Hepatocyte (in vitro differentiated cells): ENCODE measurements at places on chromosomes 6 and 20.
A peak's percentile ranks its signal among the peaks of the same experiment; 100 is the strongest.

- no peak for DNase-seq
These were observed 6.3 kb upstream of the APMAP start for GRCh38 chr20:24998631-24999445.

- no peak for DNase-seq
These were observed 4.7 kb upstream of the CENPW start for GRCh38 chr6:126335210-126335609.

DNA sequence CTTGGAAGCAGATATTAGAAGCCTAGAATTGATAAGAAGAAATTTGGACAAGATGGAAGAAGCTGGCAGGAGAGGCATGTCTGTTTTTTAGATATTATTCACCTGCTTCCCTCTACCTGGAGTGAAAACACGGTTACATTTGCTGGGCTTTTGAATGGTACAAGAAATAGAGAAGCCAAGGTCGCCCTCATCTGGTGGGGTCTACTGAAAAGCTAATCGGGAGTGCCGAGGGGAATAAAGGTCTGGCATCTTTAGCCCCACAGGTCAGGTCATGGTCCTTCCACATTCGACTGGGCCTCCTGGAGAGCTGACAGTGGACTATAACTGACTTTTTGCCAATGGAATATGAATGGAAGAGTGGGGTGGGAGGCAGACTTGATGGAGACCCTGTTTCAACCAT lies 4.6 kb upstream of the C2 start:
- no peak for DNase-seq

- no peak for DNase-seq
These were observed 162.5 kb downstream of the KHDC1L start for GRCh38 chr6:73062837-73063236.

DNA sequence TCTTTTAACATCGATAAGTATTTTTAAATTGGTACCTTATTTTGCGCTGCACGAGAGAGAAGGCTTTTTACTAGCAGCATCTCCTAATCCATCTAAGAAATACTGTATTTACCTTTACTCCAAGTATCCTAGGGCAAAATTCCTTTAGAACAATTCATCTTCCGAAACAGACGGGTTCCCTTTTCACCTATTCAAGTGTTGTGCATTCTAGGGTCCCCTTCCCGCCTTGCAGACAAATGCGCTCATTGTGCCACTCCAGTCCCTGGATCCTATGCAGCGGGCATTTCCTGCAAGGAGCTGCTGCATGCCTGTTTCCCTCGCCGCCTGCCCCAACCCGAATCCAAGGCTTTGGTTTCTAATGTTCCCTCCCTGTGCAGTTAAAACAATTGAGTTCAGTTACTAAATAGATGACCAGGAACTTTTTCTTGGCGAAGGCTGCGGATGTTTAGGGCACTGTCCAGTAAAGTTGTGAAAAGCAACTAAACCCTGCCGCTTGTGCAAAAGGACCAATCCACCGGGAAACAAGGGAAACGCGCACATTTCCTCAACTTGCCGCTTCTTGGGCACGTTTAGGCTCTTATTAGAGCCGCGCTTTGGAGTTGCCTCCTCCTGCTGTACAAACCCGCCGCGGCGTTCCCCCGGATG lies 556 bp upstream of the SCAF8 start:
- DNase-seq: no peak

- no peak for DNase-seq
These were observed 64.2 kb downstream of the STAU1 start for GRCh38 chr20:49123982-49124381.

- DNase-seq: no peak
These were observed 546.6 kb downstream of the CD83 start for GRCh38 chr6:14664112-14664601.

DNA sequence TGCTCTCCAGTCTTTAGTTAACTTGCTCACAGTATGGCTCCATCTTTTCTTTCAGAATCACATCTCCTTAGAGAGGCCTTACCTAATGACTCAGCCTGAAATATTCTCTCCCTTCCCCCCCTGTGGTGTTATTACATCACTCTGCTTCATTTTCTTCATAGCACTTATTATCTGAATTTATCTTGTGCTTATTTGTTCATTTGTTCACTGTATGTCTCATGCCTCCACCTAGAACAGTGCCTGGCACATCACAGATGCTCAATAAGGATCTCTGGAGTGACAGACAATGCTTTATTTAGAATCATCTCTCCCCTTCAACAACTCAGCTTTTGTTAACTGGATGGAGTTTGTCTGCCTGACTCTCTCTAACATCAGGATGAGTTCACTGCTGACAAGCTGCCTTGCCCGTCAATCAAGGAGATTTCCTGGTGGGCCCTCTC lies 96.6 kb upstream of the MAN1A1 start:
- DNase-seq: peak; percentile 16

DNA sequence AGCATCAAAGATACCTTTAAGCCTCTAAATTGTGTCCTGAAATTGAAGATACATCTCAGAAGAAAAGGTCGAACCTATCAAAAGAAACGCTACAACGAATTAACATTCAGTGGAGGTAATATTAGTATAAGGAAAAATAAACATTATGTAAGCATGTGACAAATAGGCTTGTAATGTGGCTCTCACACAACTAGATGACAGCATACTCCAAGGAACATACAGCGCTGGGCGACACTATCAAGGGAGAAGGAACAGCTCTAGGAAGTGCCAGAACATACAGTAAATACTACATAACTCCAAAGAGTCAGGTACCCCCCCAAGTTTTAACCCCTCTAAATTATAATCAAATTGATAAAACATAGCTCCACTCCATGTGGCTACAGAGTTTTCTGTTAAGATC lies 103.5 kb downstream of the LAMP5 start:
- DNase-seq: peak; percentile 74

GRCh38 chr20:32845786-32846185 lies 12.9 kb upstream of the EFCAB8 start:
- no peak for DNase-seq

DNA sequence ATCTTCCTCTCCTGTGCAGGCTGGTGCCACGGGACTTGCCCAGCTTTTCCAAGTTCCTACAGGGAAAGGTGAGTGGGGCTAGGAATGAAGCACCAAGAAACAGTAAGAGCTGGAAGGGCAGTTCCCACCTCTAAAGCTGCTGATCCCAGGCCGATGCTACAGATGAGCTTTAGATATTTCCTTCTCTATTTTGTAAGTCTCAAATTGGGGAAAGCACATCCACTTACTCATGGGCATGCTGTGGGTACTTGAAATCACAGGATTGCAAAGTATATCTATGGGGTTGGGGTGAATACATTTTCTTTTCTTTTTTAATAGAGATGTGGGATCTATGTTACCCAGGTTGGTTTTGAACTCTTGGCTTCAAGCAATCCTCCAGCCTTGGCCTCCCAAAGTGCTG lies 3.1 kb downstream of the ZBTB2 start:
- DNase-seq: no peak

GRCh38 chr6:154292066-154292465 lies 64.5 kb downstream of the IPCEF1 start:
- DNase-seq: no peak

DNA sequence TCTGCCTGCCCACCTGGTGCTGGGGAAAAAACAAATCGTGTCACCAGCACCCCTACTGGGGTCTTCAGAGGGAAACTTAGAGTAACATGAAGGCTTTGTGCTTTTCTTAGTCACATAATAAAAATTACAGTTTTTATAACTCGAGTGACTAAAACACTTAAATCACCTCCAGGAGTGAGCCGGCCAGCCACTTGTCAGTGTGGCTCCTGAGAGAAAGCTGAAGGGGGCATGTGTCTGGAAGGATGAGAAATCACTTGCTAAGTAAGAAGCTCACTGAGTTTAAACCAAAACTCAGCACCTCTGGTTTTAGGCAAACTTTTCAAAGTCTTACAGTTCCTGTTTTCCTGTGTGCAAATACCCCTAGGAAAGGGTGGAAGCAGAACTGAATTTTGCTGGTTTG lies 372.2 kb downstream of the CDH26 start:
- DNase-seq: no peak

DNA sequence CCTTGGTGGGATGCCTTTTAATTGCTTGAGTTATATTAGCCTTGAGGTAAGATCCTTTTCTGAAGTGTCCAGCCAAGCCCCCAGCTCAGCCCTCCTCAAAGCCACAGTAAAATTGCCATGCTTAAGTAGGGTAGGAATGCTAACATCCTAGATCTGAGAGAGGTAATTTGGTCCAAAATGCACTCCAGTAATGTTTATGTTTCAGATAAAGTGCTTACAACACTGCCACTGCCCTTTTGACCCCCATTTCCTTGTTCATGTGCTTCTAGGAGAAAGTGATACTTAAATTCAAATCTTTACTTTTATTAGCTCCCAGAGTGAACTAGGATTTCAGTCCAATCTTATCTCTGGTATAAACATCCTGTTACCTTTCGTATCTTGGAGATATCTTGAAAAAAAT lies 318.0 kb downstream of the BMP2 start:
- DNase-seq: peak; percentile 39

DNA sequence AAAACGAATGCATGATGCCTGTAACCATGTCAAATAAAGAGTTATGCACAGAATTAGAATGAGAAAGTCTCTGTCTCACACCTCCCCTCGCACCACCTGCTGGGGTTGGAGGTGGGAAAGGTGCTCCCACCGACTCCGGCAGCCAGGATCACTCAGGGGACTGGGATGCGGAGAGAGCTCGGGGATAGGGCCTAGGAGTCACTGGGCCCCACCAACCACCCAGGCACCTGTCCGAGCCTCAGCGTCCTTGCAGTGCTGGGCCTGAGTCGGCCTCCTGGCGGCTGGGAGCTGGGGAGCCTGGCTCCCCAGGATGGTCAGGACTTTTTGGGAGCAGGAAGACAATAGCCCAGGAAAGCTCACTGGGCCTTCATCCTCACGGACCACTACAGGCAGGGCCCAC lies 22.4 kb upstream of the CHRNA4 start:
- DNase-seq: no peak

DNA sequence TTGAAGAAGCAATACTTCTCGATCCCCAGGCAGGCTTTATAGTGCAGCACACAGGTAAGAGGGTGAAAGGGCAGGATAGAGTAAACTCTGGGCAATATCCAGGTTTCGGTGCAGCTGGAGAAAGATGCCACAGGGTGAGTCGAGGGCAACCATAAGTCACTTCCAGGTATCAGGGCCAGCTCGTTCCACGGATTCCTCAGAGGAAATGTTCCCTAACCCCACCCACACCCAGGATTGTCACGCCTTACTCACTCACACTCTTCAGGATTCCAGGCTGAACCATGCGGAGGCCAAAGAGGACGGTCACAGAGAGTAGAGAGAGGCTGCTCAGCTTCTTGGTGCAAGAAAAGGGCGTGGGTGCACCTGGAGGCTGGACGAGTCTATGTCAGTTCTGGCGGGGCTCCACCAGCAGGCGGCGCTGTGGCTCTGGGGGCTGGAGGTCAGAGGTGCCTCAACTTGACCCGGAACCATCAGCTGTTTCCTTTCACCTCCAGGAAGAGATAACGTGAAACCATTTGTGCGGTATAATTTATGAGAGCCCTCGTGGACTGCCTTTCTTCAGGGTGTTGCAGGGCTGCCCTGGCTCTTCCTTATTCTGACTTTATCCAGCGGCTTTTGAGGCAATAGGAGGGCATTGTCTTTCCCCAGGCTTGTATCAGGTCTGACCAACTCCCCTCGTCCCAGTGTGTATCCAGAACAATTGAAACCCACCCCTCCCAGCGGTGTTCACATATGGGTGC lies 14.5 kb upstream of the WFDC12 start:
- peak; percentile 71 for DNase-seq

- DNase-seq: peak; percentile 14
These were observed 50.6 kb downstream of the LAMA4 start for GRCh38 chr6:112203577-112204349.

DNA sequence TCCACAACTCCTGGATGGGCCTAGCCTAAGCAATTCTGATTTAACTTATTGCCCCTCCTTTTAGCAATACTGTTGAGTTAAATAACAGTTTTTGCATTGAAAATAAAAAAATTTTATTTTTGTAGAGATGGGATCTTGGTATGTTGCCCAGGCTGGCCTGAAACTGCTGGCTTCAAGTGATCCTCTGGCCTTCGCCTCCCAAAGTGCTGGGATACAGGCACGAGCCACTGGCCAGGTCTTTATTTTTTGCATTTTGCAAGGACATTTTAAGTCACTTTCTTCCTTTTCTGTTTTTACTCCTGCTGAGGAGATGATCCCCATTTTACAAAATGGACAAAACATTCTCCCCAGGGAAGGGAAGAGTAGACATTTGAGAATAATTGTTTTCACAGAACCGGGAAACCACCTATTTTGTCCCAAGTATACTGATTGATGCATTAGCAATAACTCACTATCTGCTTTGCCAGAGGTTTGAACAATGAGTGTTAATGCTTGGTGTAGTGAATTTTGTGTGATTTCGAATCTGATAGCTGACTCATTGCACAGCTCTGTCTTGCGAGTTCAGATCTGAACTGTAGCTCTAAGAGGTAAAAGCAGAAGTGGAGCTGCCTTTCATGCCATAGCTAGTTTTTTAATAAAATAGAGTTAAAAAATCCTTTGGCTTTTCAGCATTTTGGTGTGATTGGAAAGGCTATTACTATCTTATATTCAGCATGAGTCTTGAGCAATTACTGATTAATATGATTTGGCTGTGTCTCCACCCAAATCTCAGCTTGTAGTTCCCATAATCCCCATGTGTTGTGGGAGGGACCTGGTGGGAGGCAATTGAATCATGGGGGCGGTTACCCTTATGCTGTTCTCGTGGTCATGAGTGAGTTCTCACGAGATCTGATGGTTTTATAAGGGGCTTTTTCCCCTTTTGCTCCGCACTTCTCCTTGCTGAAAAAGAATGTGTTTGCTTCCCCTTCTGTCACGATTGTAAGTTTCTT lies 20.9 kb downstream of the IGF2R start:
- DNase-seq: no peak

GRCh38 chr6:52390361-52390727 lies 28.4 kb downstream of the PAQR8 start:
- DNase-seq: peak; percentile 16

- DNase-seq: no peak
These were observed 16.1 kb downstream of the STXBP5 start for GRCh38 chr6:147220345-147220744.

- DNase-seq: no peak
These were observed 18.1 kb downstream of the KLHL32 start for GRCh38 chr6:96942676-96943075.

- DNase-seq: no peak
These were observed 72.2 kb downstream of the SGK1 start for GRCh38 chr6:134245706-134246105.

DNA sequence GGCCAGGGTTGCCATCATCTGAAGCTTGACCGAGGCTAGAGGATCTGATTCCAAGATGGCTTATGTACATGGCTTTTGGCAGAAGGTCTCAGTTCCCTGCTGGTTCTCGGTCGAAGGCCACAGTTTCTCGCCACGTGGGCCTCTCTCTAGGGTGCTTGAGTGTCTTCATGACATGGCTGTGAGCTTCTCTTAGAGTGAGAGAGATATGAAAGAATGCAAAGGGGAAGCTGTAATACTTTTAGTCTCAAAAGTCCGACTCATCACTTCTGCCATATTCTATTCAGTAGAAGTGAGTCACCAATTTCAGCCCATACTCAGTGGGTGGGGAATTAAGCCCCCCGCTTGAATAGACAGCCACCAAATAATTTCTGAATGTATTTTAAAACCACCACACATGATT lies 94.2 kb downstream of the UTRN start:
- DNase-seq: no peak
